ENCODE measurements at places on chromosomes 6 and 20.

DNA sequence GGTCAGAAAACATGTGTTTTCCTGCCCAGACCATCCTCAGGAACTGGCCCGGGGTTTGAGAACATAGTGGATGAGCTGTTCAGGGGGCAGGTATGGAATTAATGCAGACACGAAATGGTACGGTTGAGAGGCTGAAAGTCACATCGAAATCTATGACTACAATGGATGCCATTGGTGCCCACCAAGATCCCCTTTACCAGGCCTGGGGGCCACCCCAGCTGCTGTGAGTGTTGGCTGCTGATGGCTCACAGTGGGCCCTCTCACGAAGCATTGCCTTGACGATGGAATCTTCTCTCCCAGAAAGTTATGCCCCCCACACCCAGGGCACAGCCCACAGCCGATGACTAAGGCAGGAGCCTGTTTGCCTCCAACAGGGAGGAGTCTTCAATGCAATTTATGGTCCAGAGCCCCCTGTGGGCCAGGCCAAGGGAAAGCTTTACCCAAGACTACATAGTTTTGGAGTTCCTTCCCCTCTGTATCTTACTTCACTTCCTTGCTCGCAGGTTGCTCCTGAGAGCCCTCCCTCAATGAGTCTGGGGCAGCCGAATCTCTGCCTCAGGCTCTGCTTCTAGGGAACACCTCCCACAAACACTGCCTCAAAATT, 92.6 kb downstream of the BFSP1 start:
- DNase-seq: no peak

DNA sequence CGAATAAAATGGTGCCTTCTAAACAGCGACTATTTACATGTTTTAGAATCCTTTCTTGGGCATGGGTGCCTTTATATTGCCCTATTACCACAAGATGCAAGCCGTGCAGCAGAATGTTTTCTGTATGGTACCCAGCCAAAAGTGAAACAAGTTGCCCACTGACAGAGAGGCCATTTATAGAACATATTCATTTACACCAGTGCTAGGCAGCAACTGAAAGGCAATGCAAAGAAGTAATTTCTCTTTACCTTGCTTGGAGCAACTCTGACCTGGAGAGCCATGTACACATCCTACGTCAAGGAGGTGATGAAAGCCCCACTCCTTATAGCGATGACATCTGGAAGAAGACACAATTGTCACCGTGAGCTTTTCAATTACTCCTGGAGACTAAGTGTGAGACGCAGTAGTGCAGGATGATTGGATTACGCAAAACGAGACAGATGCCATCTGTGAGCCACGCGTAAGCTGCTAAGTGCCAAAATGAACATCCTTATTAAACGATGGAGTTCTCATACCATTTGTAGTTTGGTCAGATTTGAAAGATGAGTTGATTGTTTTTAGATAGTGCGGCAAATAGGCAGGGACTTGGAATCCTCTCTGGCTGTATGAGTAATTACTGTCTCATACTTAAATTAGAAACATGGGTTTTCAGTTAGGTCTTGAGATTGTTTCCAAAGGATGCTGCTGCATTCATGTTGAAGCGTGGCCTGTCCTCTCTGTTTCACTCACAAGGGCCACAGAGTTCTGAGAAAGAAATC, at the start of gene TMEM244:
TMEM244 (minus strand) TSS at position 408 of the 758 bp plus-strand sequence; CDS start at position 281, 127 bp downstream.
- DNase-seq: no peak

- no peak for DNase-seq
Observed at GRCh38 chr20:38725148-38725901, 1.0 kb downstream of the SLC32A1 start.

- no peak for DNase-seq
Observed at GRCh38 chr20:24816907-24817306, 132.2 kb upstream of the CST7 start.

DNA sequence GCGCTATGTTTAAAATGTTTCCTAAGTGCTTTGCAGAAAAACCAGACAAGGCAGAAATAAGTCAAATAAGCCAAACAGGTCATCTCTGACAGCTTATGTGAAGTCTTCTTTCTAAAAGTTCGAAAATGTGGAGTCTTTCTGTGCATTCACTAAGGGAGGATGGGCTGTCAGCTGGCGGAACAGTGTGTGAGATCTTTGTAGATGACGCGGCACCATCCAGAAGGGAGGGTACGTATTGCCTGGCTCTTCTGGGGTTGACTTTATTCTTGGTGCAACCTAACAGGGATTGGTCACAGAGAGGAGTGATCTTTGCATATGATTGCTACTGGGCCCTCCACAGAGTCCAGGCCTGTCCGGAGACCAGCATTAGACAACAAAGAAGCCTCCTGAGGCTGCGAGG, 114.5 kb upstream of the EDN1 start:
- no peak for DNase-seq
